ENCODE measurements at places on chromosomes 3 and 15.
A peak's percentile ranks its signal among the peaks of the same experiment; 100 is the strongest.

DNA sequence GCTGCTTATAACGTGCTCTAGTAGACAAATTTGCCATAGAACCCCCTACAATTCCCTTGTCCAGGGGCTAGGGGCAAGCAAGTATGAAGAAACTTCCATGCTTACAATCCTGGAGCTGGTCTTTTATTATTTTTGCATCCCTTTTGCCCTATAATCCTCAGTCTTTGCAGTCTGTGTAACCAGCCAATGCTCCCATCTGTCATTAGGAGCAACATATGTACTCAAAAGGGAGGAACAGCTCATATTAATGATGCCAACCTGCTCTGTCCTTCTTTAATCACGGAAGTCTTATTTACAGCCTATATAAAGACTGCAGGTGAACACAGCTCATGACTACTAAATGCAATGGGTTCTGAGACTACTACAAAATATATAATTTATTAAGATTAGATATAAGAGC, 263.3 kb downstream of the ZIC1 start:
- DNase-seq = no peak
- H3K4me1 ChIP-seq = peaks cover 8% of the 10 kb centered on the region
- no peak overlapping the region for H3K4me3 ChIP-seq
- no peaks in the 10 kb centered on the region for H3K36me3 ChIP-seq

DNA sequence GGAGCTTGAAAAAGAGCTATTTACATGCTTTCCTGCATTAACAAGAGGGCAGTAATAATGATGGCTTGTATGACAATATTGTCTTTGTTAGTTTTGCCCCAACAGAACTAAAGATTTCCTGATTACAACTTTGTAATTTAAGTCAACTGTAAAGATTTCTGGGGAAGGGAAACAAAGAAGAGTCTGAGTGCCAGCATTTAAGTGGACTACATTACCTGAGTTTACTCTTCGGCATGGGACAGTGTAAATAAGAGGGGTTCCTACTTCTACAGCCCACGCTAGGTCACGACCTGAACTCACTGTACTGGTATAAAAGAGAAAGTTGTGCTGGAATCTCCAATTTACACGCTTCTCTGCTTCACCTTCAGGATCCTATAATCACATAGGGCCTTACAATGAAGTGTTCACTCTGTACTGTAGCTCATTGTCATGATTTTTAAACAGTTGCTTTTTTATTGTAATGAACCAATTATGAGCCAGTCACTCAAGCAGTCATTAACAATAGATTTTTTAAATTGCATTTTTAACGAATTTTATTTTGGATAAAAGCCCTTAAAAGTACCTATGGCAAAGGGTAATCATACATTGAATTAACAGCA, 39.6 kb downstream of the DPH6 start:
- H3K4me3 ChIP-seq = no peak overlapping the region
- H3K4me1 ChIP-seq = peaks cover 28% of the 10 kb centered on the region
- DNase-seq = peak; percentile 20
- H3K36me3 ChIP-seq = no peaks in the 10 kb centered on the region

GRCh38 chr15:83973816-83974215, 261.8 kb upstream of the GOLGA6L4 start:
- H3K36me3 ChIP-seq = no peaks in the 10 kb centered on the region
- no peak overlapping the region for H3K27ac ChIP-seq

GRCh38 chr15:57500979-57501576, 90.6 kb upstream of the MYZAP start:
- no peaks in the 10 kb centered on the region for H3K27me3 ChIP-seq
- H3K27ac ChIP-seq = no peak overlapping the region
- no peaks in the 10 kb centered on the region for H3K36me3 ChIP-seq
- H3K4me3 ChIP-seq = no peak overlapping the region

DNA sequence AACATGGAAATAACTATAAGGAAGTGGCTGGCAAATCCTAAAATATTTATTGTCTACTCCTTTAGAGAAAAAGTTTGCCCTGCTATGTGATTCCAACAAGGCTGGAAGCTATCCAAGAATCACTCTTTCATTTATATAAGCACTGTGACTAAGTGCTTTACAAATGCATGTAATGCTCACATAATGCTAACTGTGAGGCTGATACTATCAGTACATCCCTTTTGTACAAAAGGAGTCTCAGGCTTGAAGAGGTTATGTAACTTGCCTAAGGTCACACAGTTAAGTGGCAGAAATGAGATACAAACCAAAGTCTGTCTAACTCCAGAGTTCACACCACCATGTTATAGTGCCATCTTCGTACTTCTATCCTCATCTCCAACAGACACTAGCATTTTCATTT, 17.0 kb downstream of the TOPBP1 start:
- H3K36me3 ChIP-seq = peaks cover 33% of the 10 kb centered on the region
- DNase-seq = no peak
- H3K4me1 ChIP-seq = no peaks in the 10 kb centered on the region
- no peak overlapping the region for H3K27ac ChIP-seq
- no peaks in the 10 kb centered on the region for H3K27me3 ChIP-seq
- H3K4me3 ChIP-seq = no peak overlapping the region

DNA sequence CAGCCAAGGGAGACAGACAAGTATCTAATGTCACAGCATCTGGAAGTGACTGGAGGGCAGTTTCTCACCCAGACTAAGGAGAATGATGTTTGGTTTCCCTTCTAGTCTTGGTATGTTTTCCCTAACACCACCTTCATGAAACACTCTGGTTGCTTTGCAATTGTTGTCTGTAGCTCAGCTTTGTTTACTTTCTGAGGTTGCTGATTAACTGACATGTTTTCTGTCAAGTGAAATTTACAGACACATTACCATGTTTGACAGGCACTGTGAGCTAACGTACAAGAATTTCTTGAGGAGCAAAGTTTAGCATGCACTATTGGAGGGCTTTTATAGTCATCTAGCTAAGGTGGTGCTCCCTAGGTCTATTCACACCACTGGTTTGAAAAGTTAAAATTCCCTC, 131.6 kb upstream of the NECTIN3 start:
- no peaks in the 10 kb centered on the region for H3K27me3 ChIP-seq
- no peak overlapping the region for H3K4me3 ChIP-seq
- H3K27ac ChIP-seq = no peak overlapping the region
- no peak for DNase-seq
- H3K4me1 ChIP-seq = no peaks in the 10 kb centered on the region

DNA sequence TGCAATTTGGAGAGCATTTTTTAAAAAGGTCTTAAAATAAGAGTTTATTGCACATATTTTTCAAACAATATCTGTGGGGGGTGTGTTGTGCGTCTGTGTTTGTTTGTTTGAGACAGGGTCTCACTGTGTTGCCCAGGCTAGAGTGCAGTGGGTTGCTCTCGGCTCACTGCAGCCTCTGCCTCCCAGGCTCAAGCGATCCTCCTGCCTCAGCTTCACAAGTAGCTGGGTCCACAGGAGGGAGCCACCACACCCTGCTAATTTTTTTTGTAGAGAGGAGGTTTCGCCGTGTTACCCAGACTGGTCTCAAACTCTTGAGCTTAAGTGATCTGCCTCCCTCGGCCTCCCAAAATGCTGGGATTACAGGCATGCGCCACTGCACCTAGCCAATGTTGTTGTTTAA, 2.7 kb downstream of the MLF1 start:
- no peaks in the 10 kb centered on the region for H3K36me3 ChIP-seq
- peak; percentile 16 for DNase-seq
- no peak overlapping the region for H3K4me3 ChIP-seq
- H3K27ac ChIP-seq = no peak overlapping the region
- peaks cover 25% of the 10 kb centered on the region for H3K27me3 ChIP-seq

DNA sequence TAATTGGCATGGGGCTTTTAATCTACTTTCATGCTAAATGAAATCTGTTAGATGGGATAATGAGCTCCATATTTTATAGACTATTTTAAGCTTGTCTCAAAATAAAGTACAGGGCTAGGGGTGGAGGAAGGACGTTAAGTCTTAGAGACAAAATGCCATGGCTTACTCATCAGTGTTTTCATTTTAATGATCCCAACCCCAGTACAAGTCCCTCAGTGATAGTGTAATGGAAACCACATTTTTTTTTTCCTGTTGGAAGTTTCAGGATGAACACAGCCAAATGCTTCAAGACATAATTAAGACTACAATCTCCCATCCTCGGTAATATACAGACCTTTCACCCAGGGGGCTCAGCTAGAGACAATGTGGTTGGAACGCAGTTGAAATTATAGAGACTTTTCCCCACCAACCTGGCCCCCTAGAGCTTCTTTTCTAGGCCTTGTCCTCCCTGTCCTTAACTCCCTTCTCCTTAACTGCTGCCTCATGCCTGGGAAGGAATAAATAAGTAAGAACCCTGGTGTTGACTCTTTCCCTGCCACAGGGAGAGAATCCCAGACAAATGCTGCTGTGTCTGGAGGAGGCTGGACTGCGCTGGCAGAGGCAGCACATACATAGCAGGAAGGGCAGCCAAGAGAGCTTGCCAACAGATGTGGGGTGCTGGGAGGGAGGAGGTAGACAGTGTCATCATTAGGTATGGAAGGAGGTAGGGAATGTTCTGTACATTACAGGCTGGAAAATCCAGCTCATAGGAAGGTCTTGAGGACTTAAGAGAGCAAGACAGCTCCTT, 115.4 kb upstream of the ROPN1 start:
- no peak for DNase-seq
- no peak overlapping the region for H3K27ac ChIP-seq
- no peak overlapping the region for H3K4me3 ChIP-seq
- no peaks in the 10 kb centered on the region for H3K27me3 ChIP-seq
- no peaks in the 10 kb centered on the region for H3K4me1 ChIP-seq
- no peaks in the 10 kb centered on the region for H3K36me3 ChIP-seq

GRCh38 chr15:26632500-26632899, 140.4 kb downstream of the GABRB3 start:
- no peaks in the 10 kb centered on the region for H3K36me3 ChIP-seq
- no peak overlapping the region for H3K4me3 ChIP-seq

GRCh38 chr3:111729087-111729846, 129.8 kb upstream of the PHLDB2 start:
- DNase-seq = no peak
- H3K4me1 ChIP-seq = no peaks in the 10 kb centered on the region
- no peak overlapping the region for H3K27ac ChIP-seq
- no peak overlapping the region for H3K4me3 ChIP-seq
- no peaks in the 10 kb centered on the region for H3K27me3 ChIP-seq
- H3K36me3 ChIP-seq = no peaks in the 10 kb centered on the region

DNA sequence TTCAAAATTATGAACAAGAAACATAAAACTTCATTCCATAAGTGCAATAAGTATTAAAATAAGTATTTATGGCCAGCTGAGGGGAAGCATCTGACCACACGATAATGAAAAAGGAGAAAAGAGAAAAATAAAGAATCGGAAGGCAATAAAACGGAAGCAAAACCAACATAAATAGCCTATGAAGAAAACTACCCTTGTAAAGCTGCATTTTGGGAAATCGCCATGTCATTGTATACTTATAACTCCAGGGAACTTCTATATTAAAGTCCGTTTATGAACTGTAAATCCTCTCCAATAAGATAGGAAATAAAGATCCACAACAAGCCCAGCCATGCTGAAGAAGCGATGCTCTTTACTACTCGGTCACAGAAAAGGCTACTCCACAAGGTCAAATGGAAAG, 47.7 kb downstream of the MORC1 start:
- no peaks in the 10 kb centered on the region for H3K36me3 ChIP-seq
- H3K27me3 ChIP-seq = no peaks in the 10 kb centered on the region
- H3K4me1 ChIP-seq = no peaks in the 10 kb centered on the region
- no peak overlapping the region for H3K4me3 ChIP-seq
- H3K27ac ChIP-seq = no peak overlapping the region

GRCh38 chr3:120566243-120566975, 29.7 kb upstream of the NDUFB4 start:
- no peaks in the 10 kb centered on the region for H3K36me3 ChIP-seq
- peaks cover 24% of the 10 kb centered on the region for H3K4me1 ChIP-seq
- H3K27me3 ChIP-seq = no peaks in the 10 kb centered on the region
- no peak overlapping the region for H3K27ac ChIP-seq
- H3K4me3 ChIP-seq = no peak overlapping the region

- no peaks in the 10 kb centered on the region for H3K27me3 ChIP-seq
- no peak overlapping the region for H3K4me3 ChIP-seq
- no peak overlapping the region for H3K27ac ChIP-seq
- H3K4me1 ChIP-seq = peaks cover 13% of the 10 kb centered on the region
- DNase-seq = no peak
Measured at GRCh38 chr3:171874251-171874681, 31.1 kb downstream of the TMEM212 start.

DNA sequence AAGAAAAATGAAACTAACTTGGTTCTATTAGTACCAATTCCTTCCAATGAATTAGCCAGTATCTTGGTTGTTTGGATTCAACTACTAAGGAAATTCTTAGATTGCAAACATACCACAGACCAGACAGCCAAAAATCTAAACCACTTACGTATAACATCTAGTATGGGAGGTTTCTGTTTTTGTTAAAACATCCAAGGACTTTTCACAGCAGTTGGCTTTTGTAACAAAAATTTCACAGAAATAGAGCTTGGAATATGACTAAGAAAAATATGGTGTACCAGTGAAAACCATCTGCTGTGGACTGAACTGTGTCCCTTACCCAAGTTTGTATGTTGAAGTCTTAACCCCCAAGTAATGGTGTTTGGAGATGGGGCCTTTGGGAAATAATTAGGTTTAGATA, 199.2 kb downstream of the OTOL1 start:
- no peaks in the 10 kb centered on the region for H3K4me1 ChIP-seq
- H3K27me3 ChIP-seq = no peaks in the 10 kb centered on the region

GRCh38 chr15:79164465-79164864, 73.9 kb upstream of the RASGRF1 start:
- no peak overlapping the region for H3K27ac ChIP-seq
- H3K4me3 ChIP-seq = no peak overlapping the region
- H3K4me1 ChIP-seq = no peaks in the 10 kb centered on the region
- no peaks in the 10 kb centered on the region for H3K36me3 ChIP-seq

- no peaks in the 10 kb centered on the region for H3K4me1 ChIP-seq
- no peaks in the 10 kb centered on the region for H3K27me3 ChIP-seq
- no peaks in the 10 kb centered on the region for H3K36me3 ChIP-seq
- no peak overlapping the region for H3K27ac ChIP-seq
- no peak overlapping the region for H3K4me3 ChIP-seq
Measured at GRCh38 chr15:77305953-77306352, 114.0 kb downstream of the PEAK1 start.

DNA sequence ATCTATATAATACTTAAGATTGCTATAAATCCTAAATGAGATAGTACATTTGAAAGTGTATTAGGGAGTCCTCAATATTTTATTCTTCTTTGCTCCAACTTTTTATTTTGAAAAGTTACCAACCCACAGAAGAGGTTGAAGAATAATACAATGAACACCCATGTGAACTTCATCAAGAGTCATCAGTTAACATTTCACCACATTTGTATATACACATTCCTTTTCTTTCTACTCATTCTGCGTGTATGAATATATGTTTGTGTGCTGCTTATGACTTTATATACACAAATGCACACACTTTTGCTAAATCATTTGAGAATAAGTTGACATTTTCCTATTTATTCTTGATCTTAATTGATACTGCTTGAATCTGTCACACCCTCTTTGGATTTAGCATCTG, 193.3 kb upstream of the CGNL1 start:
- H3K36me3 ChIP-seq = no peaks in the 10 kb centered on the region
- no peak overlapping the region for H3K4me3 ChIP-seq
- H3K4me1 ChIP-seq = no peaks in the 10 kb centered on the region
- DNase-seq = no peak

All from neural progenitor cell (in vitro differentiated cells).